ENCODE measurements at places on chromosomes 2 and 18.

- no peak for DNase-seq
These were observed 1.3 kb upstream of the FEV start for GRCh38 chr2:218986148-218986761.

- no peak for DNase-seq
These were observed 81.1 kb downstream of the RAPH1 start for GRCh38 chr2:203453858-203454451.

GRCh38 chr2:22283436-22283835 is 1101.5 kb upstream of the KLHL29 start:
- DNase-seq: no peak

GRCh38 chr2:113181258-113182051 is 7.7 kb downstream of the PSD4 start:
- no peak for DNase-seq

GRCh38 chr2:20033322-20033721 is 18.1 kb downstream of the LAPTM4A start:
- DNase-seq: no peak

DNA sequence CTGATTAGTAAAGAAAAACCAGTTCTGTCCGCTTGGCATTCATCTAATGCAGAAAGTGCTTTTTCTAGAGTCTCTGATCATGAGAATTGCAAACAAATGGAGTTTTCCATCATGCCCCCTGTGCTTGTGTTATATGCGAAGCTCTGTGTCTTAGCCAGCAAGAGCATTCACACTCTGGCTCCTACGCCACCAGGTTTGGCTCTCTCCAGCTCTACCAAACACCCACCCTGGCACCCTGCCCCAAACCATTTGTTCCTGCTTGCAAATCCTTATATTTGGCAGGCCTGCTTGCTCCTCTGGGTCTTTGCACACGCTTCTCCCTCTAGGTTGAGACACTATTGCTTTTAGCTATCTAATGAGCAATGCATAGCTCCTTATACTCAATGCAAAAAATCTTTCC is 204.1 kb upstream of the CYRIA start:
- DNase-seq: no peak

DNA sequence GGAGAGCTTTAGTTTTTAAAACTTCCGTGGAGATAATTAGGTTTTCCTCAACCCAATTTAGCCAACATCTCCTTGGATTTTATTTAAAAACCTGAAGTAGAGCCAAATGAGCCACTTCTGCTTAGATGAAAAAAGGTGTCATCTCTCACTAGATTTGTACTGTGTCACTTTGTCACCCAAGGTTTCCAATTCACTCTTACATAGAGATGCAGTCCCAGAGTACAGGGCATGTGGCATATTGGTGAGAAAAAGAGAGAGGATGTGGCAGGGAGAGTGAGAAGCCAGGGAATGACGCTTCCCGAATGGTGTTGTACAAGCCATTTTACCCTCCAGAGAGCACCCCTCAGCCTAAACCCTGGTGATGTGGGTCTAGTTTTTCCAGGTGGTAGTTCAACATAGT is 44.4 kb upstream of the CTLA4 start:
- no peak for DNase-seq

GRCh38 chr2:45816272-45816671 is 164.8 kb downstream of the PRKCE start:
- DNase-seq: no peak

- DNase-seq: no peak
These were observed 552.4 kb upstream of the CDH2 start for GRCh38 chr18:28729321-28729720.

DNA sequence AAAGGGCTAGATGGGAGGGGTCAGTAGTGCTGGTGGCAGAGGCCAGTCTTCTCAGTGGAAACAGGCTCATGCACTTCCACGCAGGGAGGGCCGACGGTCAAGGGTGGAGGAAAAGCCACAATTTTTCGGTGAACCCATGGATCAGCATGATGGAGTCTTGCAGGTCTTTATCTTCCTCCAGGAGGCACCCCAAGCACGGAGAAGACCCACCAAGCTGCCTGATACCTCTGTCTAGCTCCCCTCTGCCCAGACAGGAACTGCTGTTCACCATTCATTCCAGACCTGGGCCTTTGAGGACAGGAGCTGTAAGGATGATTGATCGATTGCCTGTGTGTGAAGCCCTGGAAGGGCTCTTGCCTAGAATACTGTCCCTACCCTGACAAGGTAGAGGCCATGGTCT is 2.8 kb upstream of the LRRFIP1 start:
- no peak for DNase-seq

DNA sequence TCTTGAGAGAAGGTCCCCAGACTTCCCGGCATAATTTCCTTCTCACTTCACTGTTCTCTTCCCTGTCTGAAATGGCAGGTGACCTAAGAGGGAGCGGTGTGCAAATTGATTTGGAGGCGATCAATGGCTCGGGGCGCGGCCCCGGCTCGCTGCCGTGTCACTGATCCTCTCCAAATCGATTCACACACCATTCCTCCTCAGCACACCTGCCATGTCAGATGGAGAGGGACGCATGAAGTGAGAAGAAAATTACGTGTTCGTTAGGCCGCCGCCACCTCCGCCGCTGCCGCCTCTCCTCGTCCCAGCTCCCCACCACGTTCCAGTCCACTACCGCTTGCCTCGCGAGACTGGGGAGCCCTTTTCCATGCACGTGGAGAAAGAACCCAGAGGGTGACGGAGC is 31.8 kb upstream of the BCL11A start:
- DNase-seq: no peak

DNA sequence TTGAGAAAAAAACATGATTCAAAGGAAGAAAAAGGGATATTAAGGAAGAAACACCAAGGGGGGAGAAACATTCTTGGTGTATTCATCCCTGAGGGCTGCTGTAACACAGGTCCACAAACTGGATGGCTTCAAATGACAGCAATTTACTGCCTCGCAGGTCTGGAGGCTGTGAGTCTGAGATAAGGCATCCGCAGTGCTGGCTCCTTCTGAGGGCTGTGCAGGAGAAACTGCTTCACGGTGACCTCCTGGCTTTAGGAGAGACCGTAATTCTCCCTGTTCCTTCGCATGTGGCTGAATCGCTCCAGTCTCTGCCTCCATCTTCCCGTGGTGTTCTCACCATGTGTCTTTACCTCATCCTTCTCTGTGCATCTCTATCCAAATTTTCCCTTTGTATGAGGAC is 490.7 kb downstream of the EIPR1 start:
- no peak for DNase-seq

DNA sequence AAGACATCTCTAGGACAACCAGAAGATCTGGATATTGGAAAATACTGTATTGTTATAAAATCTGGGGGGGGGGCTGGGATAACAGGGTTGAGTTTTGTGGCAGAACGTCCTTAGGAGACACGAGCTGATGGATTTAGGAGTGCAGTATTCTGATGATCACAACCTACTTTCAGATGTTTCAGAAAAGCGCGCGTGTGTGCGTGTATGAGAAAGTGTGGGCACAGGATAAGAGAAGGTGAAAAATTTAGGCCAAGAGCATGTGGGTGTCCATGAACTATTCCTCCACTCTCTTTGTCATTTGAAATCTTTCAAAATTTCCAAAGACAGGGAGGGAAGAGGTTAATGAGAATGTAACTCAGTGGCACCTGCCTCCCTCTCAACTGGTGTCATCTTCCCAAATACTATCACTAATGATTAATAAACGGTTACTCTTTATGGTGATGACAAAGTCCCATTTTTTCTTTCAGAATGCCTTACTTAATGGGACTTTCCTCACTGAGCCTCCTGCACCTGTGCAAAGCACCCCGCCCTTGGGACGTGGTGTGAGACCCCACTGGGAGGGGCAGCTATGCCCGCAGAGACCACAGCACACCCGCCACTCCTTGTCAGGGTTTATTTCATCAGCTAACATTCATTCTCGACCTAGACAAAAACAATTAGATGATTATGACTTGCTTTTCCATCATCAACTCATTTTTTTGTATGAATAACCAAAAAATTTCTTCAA is 53.6 kb downstream of the HS6ST1 start:
- DNase-seq: no peak

DNA sequence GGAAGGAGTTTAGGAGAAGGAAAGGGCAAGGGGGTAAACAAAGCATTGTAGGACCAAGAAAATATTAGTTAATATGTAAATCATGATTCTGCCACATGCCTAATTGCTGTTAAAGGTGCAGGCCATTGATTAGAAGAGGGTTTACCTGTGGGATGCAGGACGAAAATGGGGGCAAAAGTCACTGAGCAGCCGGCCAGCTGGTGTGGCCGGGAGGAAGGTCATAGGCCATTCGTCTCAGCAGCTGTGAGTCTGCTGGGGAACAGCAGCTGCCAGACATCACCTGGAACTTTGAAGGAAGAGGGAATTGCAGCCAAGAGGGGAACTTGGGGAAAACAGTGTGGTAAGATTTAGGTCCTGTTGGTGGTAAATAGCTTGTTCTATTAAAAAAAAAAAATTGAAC is 184.4 kb downstream of the DYSF start:
- DNase-seq: no peak

GRCh38 chr2:101330253-101330933 is 21.9 kb upstream of the RNF149 start:
- DNase-seq: no peak

DNA sequence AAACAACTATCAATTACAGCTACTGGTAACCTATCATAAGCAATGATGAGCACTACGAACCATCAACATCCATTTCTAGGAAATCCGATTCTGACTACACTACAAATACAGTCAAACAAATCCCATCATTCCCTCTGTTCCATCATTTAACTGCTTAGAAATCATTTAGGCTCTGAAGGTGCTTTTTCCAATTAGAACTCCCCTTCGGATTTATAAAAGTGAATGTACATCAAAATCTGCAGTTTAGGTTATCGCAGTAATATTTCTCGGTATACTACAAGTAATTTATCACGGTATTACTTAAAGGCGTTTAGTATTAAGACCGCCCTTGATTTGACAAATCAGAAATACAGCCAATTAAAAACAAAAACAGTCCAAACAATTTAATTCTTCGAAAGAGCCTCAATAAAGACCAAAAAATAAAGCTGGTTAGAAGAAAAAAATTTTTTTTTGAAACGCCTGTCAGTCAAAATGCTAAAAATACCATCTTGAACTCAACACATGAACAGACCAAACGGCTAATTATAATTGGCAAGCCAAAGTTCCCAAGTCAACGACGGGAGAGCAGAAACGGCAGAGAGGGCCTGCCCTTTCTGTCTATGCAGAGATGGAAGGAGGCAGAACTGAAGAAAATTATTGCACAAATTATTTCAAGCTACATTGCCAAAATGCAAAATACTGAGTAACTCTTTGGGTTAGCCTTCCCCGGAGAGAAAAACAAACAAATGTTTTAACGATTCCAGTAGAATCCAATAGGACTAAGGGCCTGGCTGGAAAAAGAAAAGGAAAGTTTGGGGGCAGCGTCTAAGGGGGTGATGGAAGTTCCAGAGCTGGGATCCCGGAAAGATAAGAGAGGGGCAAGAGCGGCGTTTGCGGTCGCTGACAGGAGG is 1.2 kb downstream of the VPS54 start:
- DNase-seq: peak; percentile 17

GRCh38 chr2:58594175-58594574 is 353.1 kb upstream of the FANCL start:
- DNase-seq: no peak

DNA sequence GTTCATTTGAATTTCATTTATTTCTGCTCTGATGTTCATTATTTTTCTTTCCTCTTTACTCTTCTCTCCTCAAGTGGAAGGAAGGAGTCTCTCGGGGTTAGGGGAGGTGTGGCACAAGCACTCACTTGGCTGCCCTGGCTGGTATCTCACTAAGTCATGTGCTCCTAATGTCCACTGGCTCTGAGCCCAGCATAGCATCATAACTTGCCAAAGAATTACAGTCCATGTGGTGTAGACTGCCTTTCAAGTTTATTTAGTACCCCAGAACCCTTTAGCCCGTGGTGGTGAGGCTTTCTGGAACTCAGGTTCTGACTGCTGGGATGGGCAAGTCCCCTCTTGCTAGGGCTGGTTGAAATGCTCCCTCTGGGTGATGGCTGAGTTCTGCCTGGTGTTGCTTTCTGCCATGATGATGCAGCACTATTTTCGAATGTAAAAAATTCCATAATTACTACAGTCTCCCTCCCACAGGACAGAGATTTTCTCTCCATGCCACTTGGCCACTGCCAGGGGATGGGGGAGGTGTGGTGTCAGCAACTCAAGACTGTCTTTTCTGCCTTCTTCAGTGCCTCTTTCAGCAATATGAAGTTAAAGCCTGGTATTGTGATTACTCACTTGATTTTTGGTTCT is 22.2 kb downstream of the SPAG16 start:
- DNase-seq: peak; percentile 65

- DNase-seq: no peak
These were observed 1.1 kb downstream of the CCDC93 start for GRCh38 chr2:118012778-118013177.

GRCh38 chr2:230798769-230799399 is 65.9 kb upstream of the ITM2C start:
- DNase-seq: peak; percentile 8

DNA sequence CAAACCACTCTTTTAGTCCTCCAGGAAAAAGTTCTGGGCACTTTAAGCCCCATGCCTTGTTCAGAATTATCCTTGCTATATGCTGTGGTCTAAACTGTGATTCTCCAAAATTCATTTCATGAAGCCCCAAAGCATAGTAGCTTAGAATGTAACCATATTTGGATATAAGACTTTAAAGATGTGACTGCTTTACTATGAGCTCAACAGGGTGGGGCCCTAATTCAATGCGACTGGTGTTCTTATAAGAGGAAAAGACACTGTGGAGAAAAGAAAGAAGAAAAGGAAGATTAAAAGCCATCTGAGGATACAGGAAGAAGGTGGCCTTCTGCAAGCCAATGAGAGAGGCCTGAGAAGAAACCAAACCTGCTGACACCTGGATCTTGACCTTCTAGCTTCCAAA is 174.8 kb downstream of the GALNT13 start:
- no peak for DNase-seq

GRCh38 chr18:8423051-8423557 is 186.1 kb upstream of the RAB12 start:
- DNase-seq: no peak
